Stimulated activated CD8-positive, alpha-beta memory T cell treated with anti-CD3 and anti-CD28 coated beads, Interleukin-2, amount 100 ng/mL, for 1 hour (primary cell): ENCODE measurements at places on chromosomes 5 and 9.

DNA sequence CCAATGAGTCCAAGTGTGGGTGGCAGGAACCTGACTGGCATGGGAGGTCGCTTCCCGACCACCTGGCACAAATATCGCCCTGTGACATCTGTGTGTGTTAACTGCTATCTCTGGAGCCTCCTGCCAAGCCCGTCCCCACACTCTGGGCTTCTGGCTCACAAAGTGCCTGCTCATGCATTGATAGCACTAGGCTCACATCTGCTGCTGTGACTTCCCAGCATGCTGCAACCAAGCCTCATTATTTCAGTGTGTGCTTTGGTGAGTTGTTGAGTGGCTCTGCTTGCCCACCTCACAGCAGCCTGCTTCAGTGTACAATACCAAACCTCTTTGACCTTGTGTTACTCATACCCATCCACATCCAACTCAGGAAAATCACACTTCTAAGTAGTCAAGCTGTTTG is 139.8 kb downstream of the APBA1 start:
- DNase-seq: no peak

DNA sequence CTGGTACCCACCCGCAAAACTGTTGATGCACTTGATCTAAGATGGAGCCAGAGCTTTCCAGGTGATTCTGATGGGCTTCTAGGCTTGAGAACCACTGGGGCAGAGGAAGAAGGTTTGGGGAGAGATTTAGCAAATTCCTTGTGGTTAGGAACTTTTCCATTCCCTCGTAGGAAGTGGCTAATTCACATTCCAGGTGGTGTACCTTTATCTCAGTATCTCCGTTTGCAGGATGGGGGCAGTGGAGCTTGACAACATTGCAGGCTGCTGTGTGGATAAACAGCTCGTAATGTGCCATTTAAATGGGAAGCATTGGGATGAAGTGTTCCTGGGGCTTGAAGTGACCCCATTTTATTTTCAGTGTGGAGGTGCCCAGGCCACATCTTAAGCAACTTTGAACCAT is 172.9 kb upstream of the IL12B start:
- DNase-seq: no peak

DNA sequence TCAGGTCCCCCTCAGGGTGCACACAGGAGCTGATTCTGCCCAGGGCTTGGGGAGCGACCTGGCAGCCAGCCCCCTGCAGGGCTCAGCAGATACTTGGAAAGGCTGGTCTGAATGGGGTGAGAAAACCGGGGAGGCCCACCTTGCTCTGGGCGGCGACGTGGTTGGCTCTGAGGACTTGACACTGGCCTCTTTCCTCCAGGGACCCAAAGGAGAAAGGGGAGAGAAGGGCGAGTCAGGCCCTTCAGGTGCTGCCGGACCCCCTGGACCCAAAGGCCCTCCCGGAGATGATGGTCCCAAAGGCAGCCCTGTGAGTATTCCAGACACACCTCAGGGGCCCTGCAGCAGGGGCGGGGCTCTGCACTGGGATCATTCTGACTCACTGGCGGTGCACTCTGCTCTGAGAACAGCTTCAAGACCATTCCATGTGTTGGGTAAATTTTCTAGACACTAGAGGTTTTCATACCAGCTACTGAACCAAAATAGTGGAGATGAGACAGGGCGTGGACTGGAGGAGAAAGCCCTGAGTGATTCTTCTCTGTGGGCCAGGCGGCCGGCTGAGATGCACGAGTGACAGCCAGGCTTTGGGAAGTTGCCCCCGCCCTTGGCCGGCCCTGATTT is 65.9 kb upstream of the FCN2 start:
- DNase-seq: no peak

DNA sequence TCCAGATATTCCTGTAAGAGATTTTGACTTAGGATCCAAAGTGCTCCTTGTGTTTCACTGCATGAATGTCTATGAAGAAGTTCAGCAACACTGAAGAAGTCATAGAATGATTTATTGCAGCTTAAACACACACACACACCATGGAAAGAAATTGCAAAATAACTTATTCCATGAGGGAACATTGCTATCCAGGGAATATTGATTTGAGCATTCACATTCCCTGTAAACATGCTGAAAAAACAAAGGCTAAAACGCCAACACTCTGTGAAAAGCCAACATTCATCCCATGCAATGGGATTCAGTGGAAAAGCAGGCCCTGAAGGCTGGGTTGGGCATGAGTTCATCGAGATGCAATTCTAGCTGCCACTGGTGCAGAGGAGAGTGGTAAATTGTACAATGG is 109.6 kb upstream of the CXCL14 start:
- DNase-seq: no peak

DNA sequence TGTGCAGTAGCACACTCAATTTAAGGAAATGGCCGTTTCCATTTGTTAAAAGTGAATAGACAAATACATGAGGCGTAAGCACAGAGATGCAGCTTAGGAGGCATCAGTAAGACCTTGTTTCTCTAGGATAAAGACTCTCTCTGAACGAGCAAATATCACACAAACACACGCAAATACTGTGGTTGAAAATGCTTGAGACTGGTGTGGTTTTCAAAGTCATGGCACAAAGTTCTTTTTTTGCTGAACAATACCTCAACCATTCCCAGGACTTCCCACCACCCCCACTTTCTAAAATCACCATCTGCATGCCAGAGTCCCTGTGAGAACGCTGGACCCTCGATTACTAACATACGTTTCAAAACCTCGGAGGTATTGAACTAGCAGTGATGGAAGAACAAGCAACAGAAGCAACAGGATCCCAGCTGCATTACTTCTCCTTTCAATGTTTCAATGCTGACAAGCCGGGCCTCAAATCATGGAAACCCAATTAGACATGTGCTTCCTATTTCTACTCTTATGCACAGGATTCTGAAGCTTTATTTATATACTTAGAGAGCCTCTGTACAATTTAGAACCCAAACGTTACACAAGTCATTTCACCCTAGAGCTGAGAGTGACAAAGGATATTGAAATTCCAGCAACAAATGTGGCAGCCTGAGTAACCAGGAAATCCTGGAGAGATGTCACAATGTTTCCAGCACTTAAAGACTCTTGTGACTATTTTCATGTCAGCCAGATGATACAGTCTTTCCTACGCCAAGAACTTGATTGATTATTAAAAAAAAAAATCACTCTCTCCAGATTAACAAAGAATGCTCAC is 63.9 kb downstream of the CDC14B start:
- no peak for DNase-seq

DNA sequence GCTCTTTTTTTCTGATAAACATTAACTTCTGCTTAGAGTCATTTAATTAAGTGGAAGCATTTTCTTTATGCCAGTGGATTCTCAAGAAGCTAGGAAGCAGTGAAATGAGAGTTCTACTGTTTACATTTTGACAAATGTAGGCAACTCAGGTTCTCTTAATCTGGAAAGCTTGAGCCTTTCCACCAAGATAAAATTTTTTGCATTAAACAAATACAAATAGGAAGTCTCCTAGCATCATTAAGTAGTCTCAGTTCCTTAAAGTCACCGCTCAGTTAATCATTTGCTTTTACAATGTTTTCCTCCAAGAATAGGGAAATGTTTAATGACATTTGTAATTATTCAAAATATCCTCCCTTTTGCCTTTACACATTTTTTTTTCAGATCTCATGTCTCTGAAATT is 290.4 kb upstream of the PDE4D start:
- no peak for DNase-seq

- no peak for DNase-seq
Measured at GRCh38 chr5:159953609-159954008, 37.3 kb downstream of the ADRA1B start.

GRCh38 chr5:161094411-161094810 is 242.4 kb upstream of the ATP10B start:
- no peak for DNase-seq

GRCh38 chr5:51047369-51047768 is 335.9 kb upstream of the ISL1 start:
- no peak for DNase-seq

- no peak for DNase-seq
Measured at GRCh38 chr9:36855448-36856315, 178.4 kb downstream of the PAX5 start.

DNA sequence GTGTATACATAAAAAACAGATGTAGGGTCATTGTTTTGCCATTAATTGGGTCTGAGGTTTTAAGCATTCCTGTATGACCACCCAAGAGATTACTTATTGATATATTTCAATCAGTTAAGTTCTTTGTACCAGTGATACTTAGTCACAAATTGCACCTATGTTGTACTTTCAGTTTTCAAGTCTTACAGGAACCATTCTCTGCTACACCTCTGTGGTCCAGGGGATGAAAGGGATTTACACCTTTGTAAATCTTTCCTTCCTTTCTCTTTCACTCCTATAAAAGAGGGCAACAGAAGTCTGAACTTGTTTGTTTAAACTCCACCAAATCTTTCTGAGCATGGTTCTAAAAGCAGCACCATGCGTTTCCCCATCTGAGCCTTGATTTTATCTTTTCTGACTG is 86.1 kb downstream of the DEPDC1B start:
- no peak for DNase-seq

GRCh38 chr9:121581786-121582600 is 69.4 kb upstream of the DAB2IP start:
- DNase-seq: no peak

- DNase-seq: no peak
Measured at GRCh38 chr9:69076550-69076949, 41.0 kb downstream of the FXN start.

GRCh38 chr5:161064781-161065180 is 212.8 kb upstream of the ATP10B start:
- DNase-seq: no peak

DNA sequence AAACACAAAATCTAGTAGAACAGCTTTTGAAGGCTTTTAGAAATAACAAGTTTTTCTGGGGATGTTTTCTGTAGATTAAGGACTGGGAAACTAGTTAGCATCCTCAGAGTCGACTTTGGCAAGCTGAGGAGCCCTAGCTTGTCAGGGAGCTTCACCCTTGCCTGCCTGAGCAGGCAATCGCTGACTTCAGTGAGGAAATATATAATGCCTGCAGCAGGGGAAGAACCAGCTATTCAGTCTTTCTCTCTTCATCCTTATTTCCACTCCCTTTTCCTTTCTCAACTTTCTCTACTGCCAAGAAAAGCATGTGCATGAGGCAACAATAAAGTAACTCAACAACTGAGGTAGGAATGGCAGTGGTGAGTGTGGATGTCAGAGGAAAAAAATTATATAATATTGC is 54.7 kb downstream of the PLK2 start:
- no peak for DNase-seq

- no peak for DNase-seq
Measured at GRCh38 chr5:15320871-15321270, 179.1 kb upstream of the FBXL7 start.

DNA sequence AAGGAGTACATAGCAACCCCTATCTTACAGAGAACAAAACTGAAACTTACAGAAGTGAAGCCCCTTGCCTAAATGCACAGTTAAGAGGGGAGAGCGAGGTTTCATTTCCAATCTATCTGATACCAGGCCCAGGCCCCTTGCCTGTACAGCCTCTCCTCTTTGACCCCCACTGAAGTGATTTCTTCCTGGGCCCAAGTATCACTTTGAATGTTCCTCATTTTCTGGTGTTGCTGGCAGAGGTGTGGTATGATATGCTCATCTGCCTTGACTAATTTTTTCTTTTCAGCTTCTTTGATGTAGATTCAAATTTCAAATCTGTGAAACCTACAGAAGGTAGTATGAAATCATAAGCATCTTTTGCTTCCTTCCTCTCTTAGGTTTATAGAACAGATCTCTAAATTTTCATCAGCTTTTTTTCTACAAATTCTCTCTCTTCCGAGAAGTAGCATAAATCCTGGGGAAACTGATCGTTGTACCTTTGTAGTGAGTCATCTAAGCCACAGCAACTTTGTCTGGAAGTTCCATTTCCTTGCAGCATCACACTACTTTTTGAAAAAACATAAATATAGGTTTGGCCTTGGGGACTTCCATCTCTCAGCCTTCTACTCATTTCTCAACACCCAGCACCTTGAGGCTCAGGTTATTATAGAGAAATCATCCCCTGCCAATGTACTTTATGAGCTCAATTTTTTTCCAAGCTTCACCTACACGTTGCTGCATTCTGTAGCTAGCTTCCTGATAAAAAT is 402.4 kb upstream of the PTGER4 start:
- DNase-seq: no peak

- no peak for DNase-seq
Measured at GRCh38 chr5:72456391-72457074, 50.7 kb downstream of the ZNF366 start.

DNA sequence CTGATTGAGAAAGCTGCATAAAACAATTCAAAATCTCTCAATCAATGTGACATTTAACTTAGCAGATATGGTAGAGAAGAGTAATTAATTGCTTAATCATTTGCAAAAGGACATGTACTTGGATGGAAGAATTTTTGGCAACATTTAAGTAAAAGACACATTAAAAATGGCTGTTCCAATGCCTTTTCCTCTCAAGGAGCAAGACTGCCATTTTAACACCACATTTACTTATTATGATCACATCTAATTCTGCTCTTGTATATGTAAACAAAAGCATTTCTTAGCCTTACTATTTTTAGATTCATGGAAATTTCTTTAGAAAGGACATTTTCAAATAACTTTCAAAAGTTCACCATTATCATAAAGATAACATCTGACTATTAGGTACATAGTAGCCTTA is 360.0 kb downstream of the HINT1 start:
- no peak for DNase-seq

GRCh38 chr5:149471406-149472183 is 79.6 kb downstream of the CSNK1A1 start:
- DNase-seq: no peak

DNA sequence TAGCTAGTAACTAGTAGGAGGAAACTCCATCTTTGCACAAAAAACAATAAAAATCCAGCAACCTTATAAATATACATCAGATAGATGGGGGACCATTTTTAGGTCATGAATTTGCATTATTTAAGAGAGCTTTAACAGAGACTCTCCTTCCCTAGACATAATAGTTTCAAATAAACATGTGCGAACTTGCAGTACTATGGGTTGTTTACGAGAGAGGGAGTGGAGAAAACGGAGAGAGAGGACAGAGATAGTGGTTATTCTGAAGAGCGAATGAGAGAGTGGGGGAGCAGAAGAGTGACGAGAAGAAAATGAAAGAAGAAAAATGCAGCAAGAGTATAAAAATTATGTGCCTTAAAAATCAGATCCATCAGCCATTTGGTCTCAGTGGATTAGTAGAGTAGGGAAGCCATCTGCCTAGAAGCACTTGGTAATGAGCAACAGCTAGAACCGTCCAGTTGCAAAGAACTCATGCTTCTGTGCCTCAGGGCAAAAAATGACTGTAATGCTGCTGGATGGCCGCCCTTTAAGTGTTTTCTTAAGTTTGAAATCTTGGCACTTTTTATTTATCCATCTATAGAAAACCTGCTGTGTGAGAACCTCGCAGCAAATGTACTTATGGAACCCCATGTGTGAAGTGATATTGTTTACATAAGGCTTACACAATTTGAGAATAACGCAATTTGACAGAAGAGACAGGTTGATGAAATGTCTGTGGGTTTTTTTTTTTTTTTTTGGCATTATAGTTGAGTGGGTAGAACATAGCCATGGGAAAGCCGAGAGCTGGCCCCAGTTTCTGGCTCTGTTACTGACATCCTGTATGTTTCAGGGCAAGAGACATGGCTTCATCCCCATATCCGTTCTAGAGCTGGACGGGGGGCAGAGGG is 95.6 kb upstream of the ZNF608 start:
- DNase-seq: no peak
